Stimulated activated CD4-positive, alpha-beta T cell treated with anti-CD3 and anti-CD28 coated beads, Interleukin-2, amount 100 ng/mL, for 24 hours (primary cell): ENCODE measurements at places on chromosomes 7 and 10.
A peak's percentile ranks its signal among the peaks of the same experiment; 100 is the strongest.

- peak; percentile 52 for DNase-seq
Observed at GRCh38 chr10:132448248-132448731, 51.3 kb downstream of the PWWP2B start.

- no peak for DNase-seq
Observed at GRCh38 chr7:53191836-53192443, 156.5 kb downstream of the POM121L12 start.

GRCh38 chr7:113710310-113711096 lies 208.3 kb downstream of the PPP1R3A start:
- DNase-seq: peak; percentile 33

DNA sequence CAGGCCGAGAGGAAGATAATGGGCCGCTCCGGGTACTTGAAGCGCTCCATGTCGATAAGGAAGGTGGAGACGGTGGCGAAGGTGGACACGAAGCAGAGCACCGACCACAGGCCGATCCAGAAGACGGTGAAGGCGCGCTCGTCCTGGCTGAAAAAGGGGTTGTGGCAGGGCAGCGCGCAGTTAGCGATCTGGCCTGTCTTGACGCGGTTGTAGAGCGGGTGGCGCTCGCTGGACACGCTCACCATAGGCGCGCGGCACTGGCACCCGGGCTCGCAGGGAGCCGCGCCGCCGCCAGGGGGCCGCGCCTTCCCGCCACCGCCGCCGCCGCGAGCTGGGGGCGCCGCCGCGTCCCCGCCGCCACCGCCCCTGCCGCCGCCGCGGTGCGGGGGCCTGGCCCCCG lies 1.6 kb downstream of the FZD8 start:
- peak; percentile 63 for DNase-seq

GRCh38 chr7:108296911-108297310 lies 159.3 kb downstream of the NRCAM start:
- no peak for DNase-seq

DNA sequence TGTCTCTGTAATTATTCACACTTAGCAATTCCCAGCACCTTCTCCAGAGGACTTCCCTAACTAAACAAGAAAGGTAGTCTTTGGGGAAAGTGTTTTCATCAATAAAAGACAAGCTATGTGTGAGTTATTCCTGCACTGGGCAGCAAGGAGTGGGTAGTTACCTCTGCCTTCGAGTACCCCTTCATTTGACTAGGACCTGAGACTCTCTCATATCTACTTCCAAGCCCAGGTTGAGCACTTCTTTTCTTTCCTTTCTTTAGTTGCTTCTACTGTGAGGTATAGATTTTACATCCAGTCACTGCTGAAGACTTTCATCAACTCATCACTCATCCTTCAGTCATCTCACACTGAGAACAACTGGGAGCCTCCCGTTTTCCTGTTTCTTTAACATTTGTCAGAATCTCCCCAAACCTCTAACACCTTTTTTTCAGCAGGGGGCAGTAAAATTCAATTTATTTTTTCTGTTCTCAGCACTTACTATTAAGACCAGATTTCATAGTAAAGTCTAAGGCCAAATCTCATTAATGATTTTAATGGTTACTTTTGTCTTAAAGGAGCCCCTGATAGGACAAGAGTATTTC lies 80.1 kb upstream of the PRSS1 start:
- no peak for DNase-seq

- no peak for DNase-seq
Observed at GRCh38 chr7:128915271-128915819, 4.8 kb upstream of the KCP start.

GRCh38 chr10:117391436-117392205 lies 16.4 kb upstream of the PDZD8 start:
- no peak for DNase-seq

DNA sequence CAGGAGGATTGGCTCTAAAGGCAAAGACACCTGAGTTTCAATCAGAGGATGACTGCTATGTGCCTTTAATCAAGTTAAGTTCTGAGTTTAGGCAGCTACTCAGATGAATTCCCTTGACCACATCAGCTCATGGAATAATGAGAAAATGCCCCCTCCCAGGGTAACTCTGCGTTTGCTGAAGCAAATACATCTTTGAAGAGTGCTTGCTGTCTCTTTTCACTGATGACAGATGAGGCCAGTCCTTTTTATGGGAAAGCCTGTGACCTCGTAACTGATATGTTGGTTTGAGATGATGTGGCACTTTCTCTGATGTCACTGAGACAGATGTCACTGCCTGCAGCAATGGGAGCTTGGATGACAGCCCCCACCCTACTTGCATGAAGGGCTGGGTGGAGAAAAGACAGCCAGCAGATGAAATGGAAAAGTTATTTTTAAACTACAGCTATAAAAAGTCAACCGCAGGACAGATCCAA lies 43.7 kb upstream of the DGKI start:
- DNase-seq: no peak

GRCh38 chr10:21919906-21920305 lies 83.6 kb downstream of the DNAJC1 start:
- no peak for DNase-seq

DNA sequence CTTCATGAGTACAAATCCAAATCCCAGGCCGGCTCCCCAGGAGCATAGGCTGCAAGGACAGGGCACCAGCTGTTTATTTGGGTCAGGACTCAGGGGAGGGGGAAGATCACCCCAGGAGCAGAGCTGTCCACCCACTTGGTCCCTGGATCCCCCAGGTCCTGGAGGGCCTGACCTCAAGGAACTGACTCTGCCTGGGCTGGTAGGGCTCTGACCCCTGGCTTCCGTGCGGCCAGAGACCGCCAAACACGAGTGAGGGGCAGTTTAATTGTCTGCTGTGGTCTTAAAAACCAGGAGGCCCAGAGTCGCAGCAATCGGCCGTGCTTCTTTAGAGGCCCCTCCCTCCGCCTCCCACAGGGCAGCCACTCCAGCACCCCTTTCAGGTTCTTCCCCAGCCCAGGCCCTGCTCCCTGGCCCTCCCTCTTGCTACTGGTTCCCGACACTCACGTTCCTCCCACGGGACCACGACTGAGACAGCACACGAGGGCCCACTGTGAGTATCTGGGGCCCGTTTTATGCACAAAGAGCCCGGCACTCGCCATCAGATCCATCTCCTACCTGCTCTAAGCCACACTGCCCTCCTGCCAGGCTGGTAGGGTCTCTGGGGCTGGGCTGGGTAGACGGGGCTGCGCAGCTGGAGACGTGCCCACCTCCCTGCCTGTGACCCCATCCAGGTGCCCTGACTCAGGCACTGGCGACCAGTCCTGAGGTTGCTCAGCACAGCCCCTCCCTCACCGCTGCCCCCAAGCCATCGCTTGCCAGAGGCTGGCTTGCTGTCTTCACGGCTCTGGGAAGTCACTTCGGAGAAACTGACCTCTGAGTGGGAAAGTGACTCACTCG lies 30.0 kb upstream of the CFAP46 start:
- no peak for DNase-seq

GRCh38 chr7:94510582-94511496 lies 1.2 kb downstream of the CASD1 start:
- peak; percentile 32 for DNase-seq

GRCh38 chr10:124092860-124093773 lies at the start of gene CHST15:
Gene CHST15, minus strand, starts transcription at chr10:124093598. Its CDS starts 47,386 bp downstream, at chr10:124046212.
- DNase-seq: peak; percentile 26

- no peak for DNase-seq
Observed at GRCh38 chr7:112411186-112411795, 39.0 kb upstream of the IFRD1 start.

DNA sequence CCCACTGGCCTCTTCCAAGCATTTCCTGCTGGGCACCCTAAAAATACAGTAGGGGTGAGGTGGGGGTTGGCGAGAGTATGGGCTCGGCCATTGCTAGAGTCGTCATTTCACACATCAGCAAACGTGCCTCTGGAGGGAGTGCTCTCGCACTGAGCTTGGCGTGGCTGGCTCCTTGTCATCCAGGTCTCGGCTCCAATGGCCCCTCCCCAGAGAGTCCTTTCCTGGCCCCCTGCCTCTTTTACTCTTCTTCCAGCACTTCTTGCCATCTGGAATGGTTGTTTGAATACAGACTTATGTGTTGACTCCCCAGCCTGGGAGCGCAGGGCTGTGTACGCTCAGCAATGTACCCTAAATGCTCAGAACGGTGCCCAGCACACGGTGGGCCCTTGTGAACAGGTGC lies 18.8 kb downstream of the UNC5B start:
- no peak for DNase-seq

DNA sequence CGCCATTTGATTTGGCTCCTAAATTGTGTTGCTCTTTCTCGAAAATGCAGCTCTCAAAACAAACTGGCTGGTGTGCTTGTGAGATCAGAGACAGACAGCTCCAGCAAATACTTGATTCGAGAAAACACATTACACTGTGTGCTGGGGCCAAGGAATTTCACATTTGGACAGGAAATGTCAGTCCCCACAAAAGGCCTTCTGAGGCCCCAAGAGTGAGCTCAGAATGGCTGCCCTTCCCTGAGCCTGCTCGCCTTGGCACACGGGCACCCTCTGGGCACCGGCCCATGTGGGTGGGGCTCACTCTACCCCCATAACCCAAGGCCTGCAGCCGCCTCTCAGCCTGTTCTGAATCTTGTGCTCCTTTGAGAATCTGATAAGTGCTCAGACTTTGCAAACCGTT lies 13.9 kb upstream of the HSPA12A start:
- DNase-seq: no peak

GRCh38 chr10:126846959-126847358 lies 58.3 kb upstream of the DOCK1 start:
- DNase-seq: no peak

GRCh38 chr7:158033196-158033595 lies 554.4 kb downstream of the PTPRN2 start:
- DNase-seq: no peak

- no peak for DNase-seq
Observed at GRCh38 chr7:17523813-17524739, 225.6 kb downstream of the AHR start.

- no peak for DNase-seq
Observed at GRCh38 chr7:14341200-14341775, 351.8 kb upstream of the ETV1 start.

GRCh38 chr10:11448545-11449244 lies 162.8 kb downstream of the USP6NL start:
- DNase-seq: no peak

DNA sequence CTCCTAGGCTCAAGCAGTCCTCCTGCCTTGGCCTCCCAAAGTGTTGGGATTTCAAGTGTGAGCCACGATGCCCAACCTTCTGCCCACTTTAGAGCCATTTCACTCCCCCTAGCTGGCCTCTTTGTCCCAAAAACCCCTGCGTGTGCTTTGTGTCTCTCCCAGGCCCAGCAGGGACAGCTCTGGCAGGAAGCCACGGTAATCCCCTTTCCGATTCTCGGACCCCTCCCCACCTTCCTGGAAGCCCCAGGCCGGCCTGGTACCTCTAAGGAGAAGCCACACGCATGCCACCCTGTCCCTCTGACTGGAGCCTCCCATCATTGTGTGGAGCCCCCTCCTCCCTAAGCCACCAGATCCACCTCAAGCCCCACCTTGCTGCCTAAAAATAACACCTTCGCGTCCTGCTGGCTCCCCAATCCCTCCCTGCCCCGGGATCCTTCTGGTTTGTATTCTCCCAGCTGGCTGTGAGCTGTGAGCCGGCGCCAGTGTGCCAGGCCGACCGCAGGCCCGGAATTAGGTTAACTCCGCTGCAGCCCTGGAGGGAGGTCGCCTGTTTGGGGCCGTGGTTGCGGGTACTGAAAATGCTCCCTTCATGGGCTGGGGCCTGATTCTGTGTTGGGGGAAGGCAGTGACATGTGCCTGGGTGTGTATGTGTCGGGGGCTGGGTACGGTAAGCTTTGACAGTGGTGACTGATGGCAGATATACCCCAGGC lies 16.4 kb upstream of the SRRM3 start:
- DNase-seq: no peak

- DNase-seq: no peak
Observed at GRCh38 chr7:142873281-142873784, 12.2 kb downstream of the TRPV6 start.

GRCh38 chr7:15527648-15528047 lies 34.2 kb downstream of the AGMO start:
- DNase-seq: no peak

DNA sequence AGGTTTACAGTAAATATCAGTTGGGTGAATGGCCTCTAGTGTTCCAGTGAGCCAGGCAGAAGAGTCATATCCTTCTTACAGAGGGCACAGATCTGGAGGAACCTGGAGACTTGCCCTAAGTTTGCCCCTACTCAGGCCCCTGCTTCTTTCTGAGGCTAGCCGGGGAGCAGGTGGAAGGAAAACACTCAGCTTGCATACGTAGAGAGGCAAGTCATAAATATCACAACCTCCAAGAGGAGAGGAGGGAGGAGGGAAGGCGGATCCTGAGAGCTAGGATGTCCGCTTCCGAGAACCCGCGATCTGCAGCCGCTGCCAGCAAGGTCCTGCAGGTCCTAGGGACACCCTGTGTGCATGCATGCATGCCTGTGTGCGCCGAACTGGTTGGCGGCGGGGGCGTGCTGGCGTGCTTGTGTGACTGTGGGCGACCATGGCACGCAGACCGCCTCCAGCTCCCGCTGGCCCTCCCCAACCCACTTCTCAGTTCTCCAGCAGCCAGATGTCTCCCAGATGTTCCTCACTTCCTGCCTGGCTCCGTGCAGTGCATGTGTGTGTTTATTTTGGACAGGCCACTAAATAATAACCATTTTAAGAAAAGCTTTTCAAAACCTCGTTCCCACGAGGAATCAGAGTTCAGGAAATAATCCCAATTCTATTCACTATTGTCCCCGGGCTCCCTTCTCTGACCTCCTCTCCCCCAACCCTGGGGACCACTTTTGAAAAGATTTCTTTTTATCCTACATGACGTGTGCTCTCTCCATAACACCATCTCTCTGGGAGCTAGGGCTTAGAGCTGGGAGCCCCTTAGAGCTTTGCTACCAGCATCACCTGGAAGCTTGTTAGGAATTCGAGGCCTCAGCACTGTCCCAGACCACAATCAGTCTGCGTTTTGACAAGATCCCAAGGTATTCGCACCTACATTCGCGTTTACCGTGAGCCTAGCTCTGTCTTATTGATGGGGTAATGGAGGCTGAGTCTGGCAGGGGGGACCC lies 32.4 kb downstream of the UNC5B start:
- no peak for DNase-seq

DNA sequence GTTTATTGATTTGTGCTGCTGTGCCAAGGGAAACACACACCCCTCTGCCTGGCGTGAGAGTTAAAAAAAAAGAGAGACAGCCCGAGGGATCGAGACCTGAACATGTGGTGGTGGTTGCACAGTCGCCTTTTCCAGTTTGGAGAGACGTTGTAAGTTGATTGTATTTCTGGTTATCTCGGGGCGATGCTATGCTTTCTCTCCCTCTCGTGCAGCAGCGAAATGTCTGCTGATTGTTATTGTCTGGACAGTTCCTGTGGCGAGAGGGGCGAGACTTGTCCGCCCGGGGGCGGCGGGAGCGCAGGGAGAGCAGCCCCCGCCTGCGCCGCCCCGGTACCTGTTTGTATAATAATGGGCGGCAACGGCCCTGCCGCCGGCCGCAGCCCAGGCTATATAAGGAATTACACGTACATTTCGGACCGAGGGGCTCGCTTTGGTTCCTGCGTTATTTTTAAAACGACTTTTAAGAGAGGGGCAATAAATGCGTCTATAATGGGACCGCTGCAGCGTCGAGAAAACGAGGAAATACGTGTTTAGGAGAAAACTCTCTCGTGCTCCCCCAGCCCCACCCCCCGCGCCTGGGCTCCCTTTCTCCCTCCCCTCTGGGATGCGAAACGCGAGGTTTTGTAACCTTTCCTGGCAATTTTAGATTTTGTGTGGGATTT lies 1.7 kb downstream of the ZEB1 start:
- DNase-seq: peak; percentile 31

GRCh38 chr10:8130973-8131911 lies 76.8 kb downstream of the GATA3 start:
- DNase-seq: peak; percentile 31

GRCh38 chr7:39811161-39811614 lies 138.9 kb upstream of the CDK13 start:
- no peak for DNase-seq
